ENCODE measurements at places on chromosomes 13 and 19. TPM values are rescaled to one million over a fixed set of nuclear protein-coding genes. Genes with fewer than 3 reads are reported as not detected.

Gene CPT1C
- polyA plus RNA-seq = 7.3 TPM

Gene OXGR1
- polyA plus RNA-seq = 0.51 TPM

Gene SRRM5
- 0.23 TPM for polyA plus RNA-seq

Gene SPTBN4
- 3.8 TPM for polyA plus RNA-seq

Gene PRODH2
- polyA plus RNA-seq = 0.18 TPM

Gene PRR22
- 2.3 TPM for polyA plus RNA-seq

Gene KLF1
- 0.08 TPM for polyA plus RNA-seq

Gene TPRX1
- not detected for polyA plus RNA-seq
